GOT3 (cell line): ENCODE measurements at places on chromosomes 12 and 14.

GRCh38 chr14:32693114-32693513 lies 245.6 kb upstream of the NPAS3 start:
- no peak for DNase-seq

- no peak for DNase-seq
Observed at GRCh38 chr14:85538636-85539035, 8.7 kb downstream of the FLRT2 start.

DNA sequence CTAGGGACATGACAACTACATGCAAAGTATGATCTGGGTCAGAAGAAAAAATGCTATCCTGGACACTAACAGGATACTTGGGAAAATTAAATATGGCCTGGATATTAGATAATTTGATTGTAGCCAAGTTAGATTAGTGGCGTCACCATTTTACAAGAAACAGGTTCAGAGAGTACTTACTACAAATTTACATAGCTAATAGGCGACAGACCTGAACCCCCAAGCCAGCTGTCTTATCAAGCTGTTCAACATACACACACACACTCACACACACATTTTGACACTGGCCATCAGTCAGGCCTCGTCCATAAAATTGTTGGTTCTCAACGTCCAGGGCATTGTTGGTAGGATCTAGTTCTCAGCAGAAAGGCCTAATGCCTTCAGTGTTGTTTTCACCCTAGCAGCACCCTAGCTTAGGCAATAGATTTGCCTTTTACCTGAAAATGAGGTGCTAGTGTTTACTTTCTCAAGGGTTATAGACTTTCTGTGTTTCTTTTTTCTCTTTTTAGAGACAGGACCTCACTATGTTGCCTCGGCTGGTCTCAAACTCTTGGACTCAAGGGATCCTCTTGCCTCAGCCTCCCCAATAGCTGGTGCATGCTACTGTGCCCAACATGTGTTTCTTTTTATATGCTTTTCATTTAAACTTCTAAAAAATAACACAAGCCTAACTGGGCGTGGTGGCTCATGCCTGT lies 3.3 kb upstream of the C14orf93 start:
- DNase-seq, result no peak

- DNase-seq, result no peak
Observed at GRCh38 chr14:69055999-69056788, 77.1 kb upstream of the ACTN1 start.

DNA sequence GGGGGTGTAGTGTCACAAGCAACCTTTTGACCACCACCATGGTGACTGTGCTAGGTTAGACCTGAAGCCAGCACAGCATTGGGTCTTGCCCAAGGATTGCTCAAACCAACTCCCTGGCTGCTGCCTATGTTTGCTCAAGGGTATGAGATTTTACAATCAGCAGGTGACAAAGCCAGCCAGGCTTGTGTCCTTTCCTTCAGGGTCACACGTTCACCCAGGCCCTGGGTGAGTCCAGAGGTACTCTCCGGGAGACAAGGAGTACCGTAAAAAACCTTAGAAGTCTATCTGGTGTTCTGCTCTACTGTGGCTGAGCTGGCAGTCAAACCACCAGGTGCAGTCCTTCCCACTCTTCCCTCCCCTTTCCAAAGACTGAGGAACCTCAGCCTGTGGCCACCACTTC lies 238.9 kb upstream of the MIS18BP1 start:
- no peak for DNase-seq

- DNase-seq, result no peak
Observed at GRCh38 chr12:12513416-12514006, 49.2 kb downstream of the DUSP16 start.

DNA sequence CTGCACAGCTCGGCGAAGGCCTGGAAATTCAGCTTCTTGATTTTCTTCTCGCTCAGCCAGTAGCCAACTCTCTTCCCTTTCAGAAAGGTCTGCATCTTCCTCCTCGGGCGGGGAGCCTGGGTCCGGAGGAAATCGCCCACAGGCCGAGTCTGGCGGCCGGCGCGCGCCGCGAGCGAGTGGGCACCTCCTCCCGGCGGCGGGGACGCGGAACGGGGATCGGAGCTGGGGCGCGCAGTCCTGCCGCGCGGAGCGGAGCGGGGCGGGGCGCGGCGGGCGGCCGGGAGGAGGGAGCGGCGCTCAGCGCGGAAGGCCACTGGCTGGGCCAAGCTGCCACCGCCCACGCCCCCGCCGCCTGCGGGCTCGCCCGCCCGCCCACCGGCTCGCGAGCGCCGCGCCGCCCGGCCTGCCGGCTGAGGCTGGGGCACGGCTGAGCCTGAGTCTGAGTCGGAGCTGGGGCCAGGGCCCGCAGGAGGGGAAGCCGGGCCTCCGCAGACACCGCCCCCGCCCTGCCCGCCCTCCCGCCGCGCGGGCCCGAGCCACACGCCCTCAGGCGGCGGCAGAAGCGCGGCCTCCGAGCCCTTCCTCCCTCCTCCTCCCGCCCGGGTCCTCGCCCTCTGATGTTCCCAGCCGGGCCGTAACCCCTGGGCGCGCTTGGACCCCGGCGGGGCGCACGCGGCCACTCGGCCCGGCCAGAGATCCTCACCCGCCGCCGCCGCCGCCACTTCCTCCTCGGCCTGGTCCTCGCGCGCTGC lies 480 bp downstream of the ITPK1 start:
- DNase-seq, result peak; percentile 34

DNA sequence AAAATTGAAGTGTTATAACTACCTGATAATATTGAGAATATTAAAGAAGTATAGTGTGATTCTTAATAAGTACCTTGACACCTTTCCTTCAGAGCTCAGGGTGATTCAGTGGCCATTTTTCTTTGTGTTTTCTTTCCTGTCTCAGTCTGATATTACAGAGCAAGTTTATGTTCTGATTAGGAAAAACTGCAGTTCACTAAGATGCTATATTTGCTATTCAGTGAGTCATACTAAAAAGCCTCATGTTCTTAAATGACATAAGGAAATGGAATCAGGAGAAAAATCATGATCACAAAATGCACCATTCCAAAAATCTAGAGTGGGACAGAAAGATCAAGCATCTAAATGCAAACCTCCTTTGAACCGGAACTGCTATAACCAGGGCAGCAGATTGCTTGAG lies 390.6 kb upstream of the ATP2B1 start:
- no peak for DNase-seq

DNA sequence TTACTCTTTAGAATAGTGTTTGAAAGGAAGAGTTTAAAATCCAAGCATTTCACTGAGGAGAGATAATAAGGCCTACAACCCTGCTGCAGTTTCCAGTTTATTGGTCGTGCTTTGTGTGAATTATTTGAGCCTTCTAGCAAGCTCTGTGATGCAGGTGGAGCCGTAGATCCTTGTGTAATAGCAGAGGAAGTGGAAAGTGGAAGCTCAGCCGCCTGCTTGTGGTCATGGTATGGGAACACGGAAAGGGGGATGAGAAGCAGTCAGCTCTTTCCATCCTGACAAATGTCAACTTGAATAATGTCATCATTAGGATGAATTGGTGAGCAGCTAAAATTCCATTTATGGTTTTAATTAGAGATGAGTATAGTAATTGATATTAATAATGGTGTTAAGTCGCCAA lies 29.1 kb downstream of the SYNE2 start:
- DNase-seq, result no peak

DNA sequence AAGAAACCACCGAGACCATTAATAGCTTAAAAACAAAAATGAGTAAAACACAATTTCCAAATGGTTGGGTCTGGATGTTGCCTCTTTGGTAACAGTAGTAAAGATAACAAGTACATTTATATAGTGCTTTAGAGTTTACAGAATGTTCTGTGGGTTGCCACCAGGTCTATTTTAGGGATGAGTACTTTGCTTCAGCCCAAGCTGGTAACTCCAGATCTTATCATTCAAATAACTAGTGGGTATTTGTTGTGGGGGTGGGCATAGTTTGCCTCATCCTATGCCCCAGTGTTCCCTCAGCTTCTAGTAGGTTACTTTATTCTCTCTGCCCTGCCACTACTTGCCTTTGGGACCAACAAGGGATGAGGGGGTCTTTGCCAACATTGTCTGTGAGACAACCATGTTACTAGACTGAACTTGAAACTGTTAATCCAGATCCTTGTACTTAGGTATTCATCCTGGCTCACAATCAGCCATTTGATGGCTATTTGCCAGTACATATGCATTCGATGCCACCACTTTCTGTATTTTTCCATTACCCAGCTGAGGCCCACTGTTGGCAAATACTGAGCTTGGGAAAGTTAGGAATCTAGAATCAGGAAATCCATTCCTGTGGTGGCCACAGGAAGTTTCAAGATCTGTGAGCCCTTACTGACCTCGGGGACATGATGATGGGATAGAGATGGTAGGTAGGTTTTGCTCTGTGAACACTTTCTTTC lies 17.6 kb upstream of the AKAP6 start:
- no peak for DNase-seq

GRCh38 chr12:49612210-49612609 lies 6.8 kb upstream of the FAM186B start:
- no peak for DNase-seq
